ENCODE measurements at places on chromosomes 11 and 22.

DNA sequence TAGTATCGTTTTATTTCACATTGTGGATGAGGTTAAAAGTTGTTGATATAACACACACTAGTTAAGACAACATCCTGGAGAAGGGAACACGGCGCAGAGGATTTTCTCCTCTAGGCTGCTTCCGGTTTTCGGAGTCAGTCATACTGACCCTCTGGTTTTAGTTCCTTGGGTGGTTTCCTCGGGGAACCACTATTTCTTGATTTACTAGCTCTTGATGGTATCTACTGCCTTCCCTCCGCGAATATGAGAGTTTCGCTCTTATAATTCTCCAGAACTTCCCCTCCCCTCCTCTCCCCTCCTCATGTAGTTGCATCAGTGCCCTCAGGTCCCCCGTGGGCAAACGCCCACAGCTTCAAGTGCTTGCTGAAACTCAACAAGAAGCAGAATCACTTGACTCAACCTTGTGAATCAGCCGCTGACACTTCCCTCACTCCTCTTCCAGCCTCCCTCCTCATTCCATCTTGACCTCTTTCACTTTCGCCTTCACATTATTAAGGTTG lies 15.9 kb upstream of the APOBEC3A start:
- no peak for DNase-seq

DNA sequence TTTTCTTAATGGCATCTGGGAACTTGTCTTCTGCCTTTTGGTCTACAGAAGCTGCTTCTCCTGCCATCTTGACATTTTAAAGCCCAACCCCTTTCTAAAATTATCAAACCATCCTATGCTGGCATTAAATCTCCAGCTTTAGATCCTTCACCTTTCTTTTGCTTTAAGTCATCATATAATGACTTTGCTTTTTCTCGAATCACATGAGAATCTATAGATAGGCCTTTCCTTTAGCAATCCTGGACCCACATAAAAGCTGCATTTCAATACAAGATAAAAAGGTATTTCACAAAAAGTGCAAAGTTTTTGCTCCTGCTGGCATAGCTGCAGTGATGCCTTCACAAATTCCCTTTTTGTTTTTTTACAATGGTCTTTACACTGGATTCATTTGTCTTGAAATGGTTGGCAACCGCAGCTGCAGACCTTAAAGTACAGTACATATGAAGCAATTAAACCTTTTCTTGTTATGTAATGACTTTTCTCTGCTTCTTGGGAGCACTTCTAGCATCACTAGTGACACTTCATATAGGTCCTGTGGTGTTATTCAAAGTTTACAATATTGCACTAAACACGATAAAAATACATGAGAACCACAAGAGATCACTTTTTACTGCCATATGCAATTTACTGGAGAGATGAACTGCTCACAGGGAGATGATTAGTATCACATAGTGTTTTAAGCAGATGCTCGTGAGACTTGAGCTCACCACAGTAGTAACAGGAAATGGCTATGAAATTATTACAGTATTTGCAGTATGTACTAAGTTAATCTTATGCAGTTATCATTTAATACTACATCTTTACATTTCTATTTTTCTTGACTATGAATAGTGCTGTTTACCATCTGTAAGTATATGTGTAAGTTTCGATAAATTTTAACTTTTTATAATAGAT lies 41.6 kb downstream of the ACER3 start:
- DNase-seq, result no peak

GRCh38 chr11:67278135-67278938 lies 10.8 kb upstream of the ANKRD13D start:
- DNase-seq, result no peak

GRCh38 chr11:79152511-79152910 lies 288.3 kb downstream of the TENM4 start:
- no peak for DNase-seq

DNA sequence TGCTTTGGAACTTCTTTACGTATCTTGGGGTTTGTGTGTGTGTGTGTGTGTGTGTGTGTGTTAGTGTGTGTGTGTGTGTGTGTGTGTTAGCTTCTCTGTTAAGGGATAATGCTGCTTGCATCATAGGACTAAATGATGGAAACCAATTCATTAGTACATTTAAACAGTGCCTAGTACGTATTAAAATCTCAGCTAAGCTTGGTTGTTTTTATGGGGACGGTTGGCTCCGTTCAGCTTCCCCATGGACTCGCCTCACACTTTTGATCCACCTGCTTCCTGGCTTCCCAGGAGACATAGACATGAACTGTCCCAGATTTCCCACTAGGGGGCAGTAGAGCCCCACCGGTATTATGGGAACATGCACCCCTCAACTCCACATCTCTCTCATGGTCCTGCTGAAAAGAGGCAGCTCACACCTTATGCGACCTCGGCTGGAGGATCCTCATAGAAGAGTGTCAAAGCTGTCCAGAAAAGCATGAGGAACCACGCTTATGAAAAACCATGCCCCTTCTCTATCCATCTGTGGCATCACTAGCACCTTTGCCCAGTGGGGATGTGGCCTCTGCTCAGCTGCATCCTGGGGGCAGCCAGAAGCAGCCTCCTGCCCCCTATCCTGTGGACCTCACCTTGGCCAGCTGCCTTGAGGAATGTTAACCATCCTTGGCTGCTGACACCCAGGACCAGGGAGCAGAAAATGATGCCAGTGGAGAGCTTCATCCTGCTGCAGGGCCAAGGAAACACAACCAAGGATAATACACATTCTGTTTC lies 9.7 kb upstream of the SAAL1 start:
- DNase-seq, result peak; percentile 39

GRCh38 chr11:134033696-134034491 lies 35.0 kb upstream of the JAM3 start:
- DNase-seq, result peak; percentile 56

- DNase-seq, result no peak
Observed at GRCh38 chr22:26779108-26779507, 121.7 kb downstream of the MIAT start.
